ENCODE measurements at places on chromosomes 1 and 21.
A peak's percentile ranks its signal among the peaks of the same experiment; 100 is the strongest.

GRCh38 chr1:40199126-40199525 lies 37.9 kb downstream of the RLF start:
- no peak overlapping the region for H3K4me3 ChIP-seq
- H3K27me3 ChIP-seq, result no peaks in the 10 kb centered on the region
- DNase-seq, result no peak
- H3K27ac ChIP-seq, result no peak overlapping the region

- H3K4me3 ChIP-seq, result no peak overlapping the region
- no peak overlapping the region for H3K27ac ChIP-seq
- H3K27me3 ChIP-seq, result no peaks in the 10 kb centered on the region
- H3K4me1 ChIP-seq, result no peaks in the 10 kb centered on the region
- no peak for DNase-seq
- peaks cover 71% of the 10 kb centered on the region for H3K36me3 ChIP-seq
Observed at GRCh38 chr1:35290452-35290851, 21.9 kb downstream of the ZMYM4 start.

- H3K4me1 ChIP-seq, result peaks cover 9% of the 10 kb centered on the region
- DNase-seq, result no peak
- no peak overlapping the region for H3K4me3 ChIP-seq
- H3K27me3 ChIP-seq, result no peaks in the 10 kb centered on the region
Observed at GRCh38 chr1:65177457-65177856, 29.5 kb downstream of the AK4 start.

GRCh38 chr1:9249534-9250410 lies 15.2 kb downstream of the H6PD start:
- H3K27ac ChIP-seq, result peak overlapping the region; percentile 11
- no peaks in the 10 kb centered on the region for H3K27me3 ChIP-seq
- no peaks in the 10 kb centered on the region for H3K36me3 ChIP-seq
- H3K4me3 ChIP-seq, result no peak overlapping the region
- H3K4me1 ChIP-seq, result peaks cover 14% of the 10 kb centered on the region
- peak; percentile 96 for DNase-seq

- H3K27ac ChIP-seq, result peak overlapping the region; percentile 100
- H3K27me3 ChIP-seq, result no peaks in the 10 kb centered on the region
- peak overlapping the region; percentile 81 for H3K4me3 ChIP-seq
- peaks cover 19% of the 10 kb centered on the region for H3K36me3 ChIP-seq
Observed at GRCh38 chr1:156675210-156676113, 1.7 kb downstream of the NES start.

DNA sequence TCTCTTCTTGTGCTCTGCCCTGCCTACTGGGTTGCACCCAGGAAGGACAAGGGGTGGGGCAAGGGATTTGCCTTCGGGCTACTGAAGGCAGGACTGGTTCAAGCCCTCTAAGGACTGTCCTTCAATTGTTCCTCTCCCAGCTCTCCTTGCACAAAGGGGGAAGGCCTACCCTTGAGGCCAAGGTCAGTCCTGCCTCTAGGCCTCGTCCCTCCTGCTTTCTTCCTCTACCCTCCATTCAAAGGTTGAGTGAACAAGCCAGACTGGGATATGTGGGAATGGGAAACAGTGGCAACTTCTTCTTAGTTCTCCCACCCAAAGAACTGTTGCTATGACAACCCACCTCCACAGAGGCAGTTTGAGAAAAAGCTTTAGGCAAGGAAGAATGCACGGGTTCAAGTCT lies 2.7 kb downstream of the LURAP1 start:
- H3K36me3 ChIP-seq, result no peaks in the 10 kb centered on the region
- H3K4me1 ChIP-seq, result no peaks in the 10 kb centered on the region

DNA sequence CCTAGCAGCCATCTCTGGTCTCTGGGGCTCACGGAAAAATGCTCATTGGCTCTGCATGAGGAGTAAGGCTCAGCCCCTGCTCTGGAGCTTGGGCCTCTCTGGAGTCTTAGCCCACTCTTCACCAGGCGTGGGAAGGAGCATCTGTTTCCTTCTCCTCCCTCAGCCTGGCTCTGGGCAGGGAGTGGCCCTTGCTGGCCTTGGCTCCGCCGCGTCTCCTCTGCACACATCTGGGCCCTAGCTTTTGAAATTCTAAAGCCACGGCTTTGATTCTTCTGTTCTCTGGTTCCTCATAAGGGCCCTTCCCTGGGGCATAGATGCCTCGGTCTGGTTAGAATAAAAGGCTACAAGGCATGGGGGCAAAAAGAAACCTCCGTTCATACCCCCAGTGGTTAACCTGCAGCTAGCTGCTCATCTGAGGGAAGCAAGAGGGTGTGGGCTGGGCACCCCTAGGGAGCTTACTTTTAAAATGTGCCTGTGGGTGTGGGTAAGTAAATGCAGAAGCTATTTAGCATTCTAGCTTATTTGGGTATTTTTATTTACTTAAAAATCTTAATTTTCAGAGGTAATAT lies 145.6 kb downstream of the CAMTA1 start:
- no peak for DNase-seq
- no peaks in the 10 kb centered on the region for H3K27me3 ChIP-seq
- no peak overlapping the region for H3K4me3 ChIP-seq
- H3K36me3 ChIP-seq, result no peaks in the 10 kb centered on the region

- H3K36me3 ChIP-seq, result peaks cover 6% of the 10 kb centered on the region
- no peaks in the 10 kb centered on the region for H3K27me3 ChIP-seq
- no peak overlapping the region for H3K27ac ChIP-seq
- peak; percentile 82 for DNase-seq
- no peak overlapping the region for H3K4me3 ChIP-seq
- H3K4me1 ChIP-seq, result no peaks in the 10 kb centered on the region
Observed at GRCh38 chr1:156465747-156466365, 34.7 kb downstream of the MEF2D start.

All from endodermal cell (in vitro differentiated cells).